ENCODE measurements at places on chromosomes 7 and 10.

DNA sequence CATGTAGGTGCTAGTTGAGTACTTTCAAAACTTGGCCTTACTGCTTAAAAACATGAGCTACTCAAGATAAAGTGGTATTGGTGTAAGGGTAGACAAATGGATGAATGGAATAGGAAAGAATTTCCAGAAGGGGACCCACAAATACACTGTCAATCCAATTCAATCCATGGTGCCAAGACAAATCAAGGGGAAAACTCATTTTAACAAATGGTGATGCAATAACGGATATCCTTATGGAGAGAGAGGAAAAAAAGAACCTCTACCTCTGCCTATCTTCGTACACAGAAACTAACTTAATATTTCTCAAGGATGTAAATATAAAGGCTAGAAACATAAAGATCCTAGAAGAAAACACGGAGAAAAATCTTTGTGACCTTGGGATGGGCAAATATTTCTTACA, 123.8 kb upstream of the RSU1 start:
- DNase-seq = no peak

DNA sequence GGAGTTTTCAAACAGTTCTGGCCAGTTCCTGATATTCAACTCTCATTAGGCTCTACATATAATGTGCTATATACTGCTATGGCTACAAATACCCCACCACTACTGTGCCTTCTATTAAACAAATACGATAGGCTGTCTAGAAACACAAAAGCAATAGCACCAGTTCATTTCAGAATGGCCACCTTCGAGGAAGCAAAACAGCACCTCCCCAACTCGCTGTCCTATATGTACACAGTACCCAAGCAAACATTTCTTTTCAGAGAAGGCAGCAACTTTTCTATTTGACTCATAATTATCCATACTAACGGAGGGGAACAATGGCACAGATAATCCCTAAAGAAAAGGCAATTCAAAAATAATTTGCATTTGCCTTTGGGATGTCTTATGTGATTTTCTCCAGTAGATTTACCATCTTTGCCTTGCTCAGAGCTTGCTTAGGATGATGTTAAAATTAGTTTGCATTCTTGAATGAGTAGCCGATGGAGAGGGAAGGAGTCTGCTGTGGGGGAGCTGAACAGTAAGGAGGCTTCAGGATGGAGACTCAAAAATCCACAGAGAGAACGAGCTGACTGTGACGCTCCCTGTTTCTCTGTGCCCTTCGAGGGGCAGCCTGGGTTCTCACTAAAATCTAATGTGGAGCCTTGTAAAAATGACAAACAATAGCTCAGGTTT, 218.7 kb downstream of the FANK1 start:
- no peak for DNase-seq

DNA sequence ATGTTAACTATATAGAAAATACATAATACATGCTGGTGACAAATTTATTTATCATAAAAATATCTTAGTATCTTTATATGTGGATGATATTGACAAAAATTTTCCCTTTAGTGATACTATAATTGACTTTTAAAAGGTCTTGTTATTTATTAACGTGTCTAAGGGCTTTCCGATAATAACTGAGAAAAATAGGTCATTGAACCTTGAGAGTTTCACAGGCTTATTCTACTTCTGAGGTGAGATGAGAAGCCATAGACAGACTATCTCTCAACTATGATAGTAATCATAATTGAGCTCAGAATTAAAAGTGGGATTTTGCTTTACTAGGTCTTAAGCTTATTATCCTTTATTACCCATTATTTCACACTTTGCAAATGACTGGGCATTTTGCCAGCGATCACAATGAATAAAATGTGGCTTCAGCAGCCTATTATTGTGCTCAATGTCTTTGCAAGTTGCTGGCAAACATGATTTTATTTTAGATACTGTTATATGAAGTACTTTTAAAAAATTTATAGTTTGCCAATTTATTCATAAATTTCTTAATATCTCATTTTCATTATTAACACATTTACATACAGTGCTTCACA, 574.5 kb downstream of the ZWINT start:
- DNase-seq = no peak

DNA sequence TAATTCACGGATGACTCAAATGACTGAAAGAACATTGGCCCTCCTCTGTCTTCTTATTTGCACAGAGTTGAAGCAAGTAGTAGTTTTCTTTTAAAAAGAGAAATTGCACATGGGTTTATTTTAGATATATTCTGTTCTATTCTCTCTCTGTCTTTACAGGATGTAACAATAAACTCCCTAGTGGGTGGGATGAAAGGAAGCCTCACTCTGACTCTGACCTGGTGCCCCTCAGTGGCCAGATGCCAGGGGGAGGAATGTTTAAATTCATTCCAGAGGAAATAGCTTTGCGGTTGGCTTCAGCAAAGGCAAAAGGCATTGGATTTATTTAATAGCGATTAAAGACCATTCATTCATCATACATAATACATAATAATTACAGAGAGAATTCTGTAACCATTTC, 156.4 kb upstream of the MTPN start:
- DNase-seq = no peak

DNA sequence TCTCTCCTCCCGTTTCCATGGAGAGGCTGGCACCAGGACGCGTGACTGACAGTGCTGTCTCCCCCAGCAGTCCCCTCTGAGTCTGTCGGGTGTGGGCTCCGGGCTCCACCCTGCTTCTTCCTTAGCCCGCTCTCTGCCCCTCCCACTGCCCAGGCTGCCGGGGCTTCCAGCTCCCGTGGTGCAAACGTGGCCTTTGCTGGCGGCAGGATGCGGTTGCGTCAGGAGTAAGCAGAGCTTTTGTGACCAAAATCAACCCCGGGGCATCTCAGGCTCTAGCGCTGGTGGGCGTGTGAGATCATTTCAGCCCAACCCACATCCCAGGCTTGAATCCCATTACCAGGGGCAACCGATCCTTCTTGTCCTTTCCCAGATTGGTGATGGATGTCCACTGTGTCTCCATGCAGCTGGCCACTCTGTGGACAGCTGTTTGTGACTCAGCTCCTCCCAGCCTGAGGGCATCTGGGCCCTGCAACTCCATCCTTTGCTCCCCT, 28.2 kb downstream of the PTPRE start:
- DNase-seq = no peak

GRCh38 chr7:75604408-75604807, 112.3 kb downstream of the SPDYE5 start:
- no peak for DNase-seq

DNA sequence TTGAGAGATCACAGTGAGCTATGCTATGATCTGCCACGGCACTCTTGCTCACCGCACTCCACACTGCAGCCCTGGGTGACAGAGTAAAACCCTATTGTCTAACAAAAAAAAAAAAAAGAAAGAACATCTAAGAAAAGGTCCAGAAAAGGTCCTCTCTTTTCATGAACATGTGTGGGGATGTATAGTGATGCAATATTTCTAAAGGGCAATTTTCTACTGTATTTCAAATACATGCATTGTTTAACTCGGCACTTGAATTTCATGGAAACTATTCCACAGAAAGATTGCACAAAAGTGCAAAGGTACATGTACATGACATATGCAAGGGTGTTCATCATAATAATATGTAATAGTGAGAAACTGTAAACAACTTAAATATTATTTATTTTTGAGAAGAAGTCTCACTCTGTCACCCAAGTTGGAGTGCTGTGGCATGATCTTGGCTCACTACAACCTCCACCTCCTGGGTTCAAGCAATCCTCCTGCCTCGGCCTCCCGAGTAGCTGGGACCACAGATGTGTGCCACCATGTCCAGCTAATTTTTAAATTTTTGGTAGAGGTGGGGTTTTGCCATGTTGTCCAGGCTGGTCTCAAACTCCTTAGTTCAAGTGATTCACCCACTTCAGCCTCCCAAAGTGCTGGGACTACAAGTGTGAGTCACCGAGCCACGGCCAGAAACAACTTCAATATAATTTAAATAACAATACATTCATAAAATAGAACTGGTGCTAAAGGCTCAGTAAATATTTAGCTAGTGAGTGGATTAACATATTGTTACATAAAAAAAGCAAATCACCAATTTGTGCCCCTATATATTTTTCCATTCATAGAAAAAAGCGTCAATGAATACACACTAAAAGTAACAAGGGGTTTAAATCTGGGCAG, 1.3 kb upstream of the PPRC1 start:
- DNase-seq = no peak

DNA sequence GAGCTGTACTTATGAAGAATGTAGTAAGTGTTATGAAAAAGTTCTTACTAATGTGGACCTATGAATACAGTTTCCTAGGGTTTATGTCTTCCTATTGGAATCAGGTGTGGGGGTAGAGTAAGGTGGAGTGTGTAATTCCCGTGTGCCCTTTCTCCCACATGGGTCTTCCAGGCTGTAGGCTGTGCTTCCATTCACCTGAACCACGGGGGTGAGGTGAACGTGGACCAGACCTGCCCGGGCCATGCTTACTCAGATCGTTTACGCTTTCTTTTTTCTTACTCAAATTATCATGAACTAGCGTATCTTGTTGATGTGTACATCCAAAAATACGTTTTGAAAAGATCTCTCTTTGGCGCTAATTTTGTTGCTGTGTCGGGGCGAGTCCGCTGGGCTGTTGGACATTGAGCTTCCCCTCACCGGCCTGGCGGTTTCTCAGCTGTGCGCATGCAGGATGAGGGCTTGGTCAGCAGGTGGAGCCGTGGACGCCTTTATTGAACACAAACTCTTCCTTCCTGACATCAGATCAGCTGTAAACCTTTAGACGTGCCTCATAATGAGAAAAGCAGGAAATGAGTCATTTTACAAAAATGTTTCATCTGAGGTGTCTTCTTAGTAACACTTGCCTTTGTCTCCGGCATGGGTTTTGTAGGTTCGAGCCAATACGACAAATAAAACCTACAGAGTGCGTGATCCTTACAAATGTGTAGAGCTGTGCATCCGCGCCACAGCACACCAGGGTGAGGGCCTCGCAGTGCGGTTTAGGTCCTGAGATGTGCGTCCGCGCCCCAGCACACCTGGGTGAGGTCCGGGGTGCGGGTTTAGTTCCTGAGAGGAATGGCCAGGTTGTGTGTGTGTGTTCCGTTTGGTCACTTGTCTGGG, 53.8 kb downstream of the WDR37 start:
- peak; percentile 65 for DNase-seq

GRCh38 chr7:45296748-45297147, 139.2 kb downstream of the RAMP3 start:
- no peak for DNase-seq

- no peak for DNase-seq
Observed at GRCh38 chr7:140646931-140647647, 6.5 kb upstream of the DENND2A start.

GRCh38 chr7:29607889-29608288, 44.3 kb downstream of the PRR15 start:
- no peak for DNase-seq

GRCh38 chr10:52755297-52756062, 17.1 kb downstream of the MBL2 start:
- DNase-seq = no peak

- DNase-seq = no peak
Observed at GRCh38 chr7:922334-923107, 32.0 kb downstream of the ADAP1 start.

DNA sequence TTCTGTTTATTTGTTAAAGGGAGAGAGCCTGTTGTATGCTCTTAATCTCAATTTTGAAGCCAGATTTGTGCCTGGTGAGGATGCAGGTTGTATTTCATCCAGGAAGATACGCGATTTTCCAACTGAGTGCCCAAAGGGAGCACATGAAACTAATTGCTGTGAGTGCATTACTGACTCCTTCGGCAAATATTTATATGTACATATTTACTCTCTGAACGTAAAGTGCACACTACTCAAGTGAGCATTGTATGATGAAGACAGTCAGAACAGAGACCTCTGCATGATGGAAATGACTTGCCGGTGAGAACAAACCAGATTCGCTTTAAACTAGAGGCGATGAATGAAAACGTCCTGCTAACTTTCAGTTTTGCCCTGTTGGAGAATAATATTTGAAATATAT, 130.1 kb downstream of the MALRD1 start:
- DNase-seq = no peak

- no peak for DNase-seq
Observed at GRCh38 chr7:25839084-25839769, 312.8 kb upstream of the NFE2L3 start.

DNA sequence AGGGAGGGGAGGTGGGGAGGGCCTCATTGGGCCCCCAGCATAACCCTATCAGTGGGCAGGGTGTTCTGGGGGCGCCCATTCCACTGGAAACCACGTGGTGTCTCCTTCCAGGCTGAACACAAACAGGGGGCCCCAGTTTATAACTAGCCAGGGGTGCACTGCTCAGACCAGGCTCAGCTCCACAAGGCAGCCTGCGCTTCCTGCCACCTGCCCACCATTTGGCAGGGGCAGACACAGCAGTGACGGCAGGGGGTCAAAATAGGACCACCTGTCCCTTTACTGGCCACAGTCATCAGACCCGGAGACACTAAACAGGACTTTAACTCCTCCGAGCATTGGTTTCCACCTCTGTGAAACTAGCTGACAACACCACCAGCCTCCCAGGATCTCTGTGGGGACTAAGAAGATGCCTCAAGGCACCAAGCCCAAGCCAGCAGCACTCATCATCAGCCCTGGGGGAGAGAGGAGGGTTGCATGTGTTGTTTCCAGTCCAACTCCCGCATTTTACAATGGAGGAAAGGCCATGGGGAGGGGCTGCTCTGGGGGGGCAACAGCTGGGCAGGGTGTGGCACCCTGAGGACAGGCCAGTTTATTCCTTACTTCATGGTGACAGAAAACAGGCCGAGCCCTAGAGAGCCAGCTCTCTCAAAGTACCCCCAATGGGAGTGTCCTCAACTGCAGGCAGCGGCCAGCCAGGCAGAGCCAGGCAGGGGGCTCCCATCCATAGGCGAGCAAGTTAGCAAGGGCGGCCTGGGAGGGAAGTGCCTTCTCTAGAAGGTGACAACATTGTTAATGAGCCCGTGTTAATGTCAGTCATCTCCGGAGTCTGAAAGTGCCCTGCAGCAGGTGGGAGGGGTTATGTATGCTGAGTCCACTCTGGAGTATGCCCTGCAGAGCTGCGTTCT, 127.6 kb downstream of the TNS3 start:
- no peak for DNase-seq

DNA sequence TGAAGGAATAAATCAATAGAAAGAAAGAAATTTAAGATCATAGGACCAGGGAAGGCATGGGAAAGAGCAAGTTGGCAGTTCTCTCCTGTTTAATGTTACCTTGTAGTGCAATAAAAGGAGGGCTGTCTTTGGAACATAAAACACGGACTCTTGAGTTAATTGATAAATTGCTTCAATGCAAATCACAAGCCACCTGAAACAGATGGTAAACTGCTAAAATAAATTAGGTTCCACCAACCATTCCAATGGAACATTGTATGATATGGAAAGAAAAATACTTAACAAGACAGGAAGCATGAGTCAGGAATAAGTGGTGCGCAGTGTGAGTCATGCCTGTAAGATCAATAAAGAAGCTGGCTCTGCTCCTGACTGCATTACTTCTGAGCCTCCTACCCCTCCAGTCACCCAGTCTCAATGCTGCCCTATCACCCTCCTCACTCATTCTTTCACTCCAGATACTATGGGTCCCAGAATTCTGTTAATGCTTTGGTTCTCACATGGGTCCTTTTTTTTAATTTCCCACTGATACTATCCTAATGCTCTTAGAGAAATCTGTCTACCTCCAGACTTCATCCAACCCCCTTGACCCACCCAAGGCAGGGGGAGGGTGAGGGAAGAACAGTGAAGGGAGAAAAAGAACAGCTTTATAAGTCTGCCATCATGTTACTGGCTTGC, 78.9 kb downstream of the LRRC17 start:
- no peak for DNase-seq

- DNase-seq = no peak
Observed at GRCh38 chr7:19465861-19466260, 243.0 kb downstream of the POLR1F start.
